ENCODE measurements at places on chromosomes 1 and 21.

DNA sequence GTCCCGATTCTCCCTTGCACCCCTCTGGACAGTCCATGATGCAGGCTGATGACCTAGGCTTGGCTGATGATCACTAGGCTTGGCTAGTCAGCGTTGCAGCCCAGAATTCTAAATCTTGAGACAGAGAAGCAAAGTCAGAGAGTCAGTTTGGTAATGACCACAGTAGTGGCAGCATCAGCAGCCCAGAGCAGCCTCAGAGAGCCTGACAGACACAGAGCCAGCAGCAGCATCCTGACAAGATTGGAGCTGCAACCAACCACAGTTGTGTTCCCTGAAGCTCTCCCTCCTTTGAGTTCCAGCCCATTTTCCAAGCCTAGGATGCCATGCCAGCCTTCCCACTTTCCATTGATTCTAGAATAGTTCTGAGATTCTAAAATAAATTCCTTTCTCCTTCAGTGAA is 16.8 kb upstream of the ITLN1 start:
- no peak for DNase-seq

- DNase-seq: no peak
These were observed 80.4 kb upstream of the C1orf87 start for GRCh38 chr1:60153961-60154360.

- no peak for DNase-seq
These were observed 8.1 kb upstream of the LMX1A start for GRCh38 chr1:165364568-165365133.

- DNase-seq: no peak
These were observed 9.7 kb downstream of the OR2B11 start for GRCh38 chr1:247448107-247448791.

- no peak for DNase-seq
These were observed 9.6 kb downstream of the LRRC53 start for GRCh38 chr1:74502858-74503257.

- DNase-seq: no peak
These were observed 2.1 kb downstream of the MYOM3 start for GRCh38 chr1:24109686-24110475.

- DNase-seq: no peak
These were observed 250.9 kb upstream of the PBX1 start for GRCh38 chr1:164308101-164308500.

- no peak for DNase-seq
These were observed 28.1 kb upstream of the ACBD6 start for GRCh38 chr1:180530501-180530900.

- no peak for DNase-seq
These were observed 87.3 kb upstream of the IFFO2 start for GRCh38 chr1:19043579-19044443.

All from central memory CD4-positive, alpha-beta T cell (primary cell).